AG08395 (cell line): ENCODE measurements at places on chromosomes 11 and 22.

- DNase-seq: no peak
These were observed 15.1 kb downstream of the CDPF1 start for GRCh38 chr22:46234969-46235368.

DNA sequence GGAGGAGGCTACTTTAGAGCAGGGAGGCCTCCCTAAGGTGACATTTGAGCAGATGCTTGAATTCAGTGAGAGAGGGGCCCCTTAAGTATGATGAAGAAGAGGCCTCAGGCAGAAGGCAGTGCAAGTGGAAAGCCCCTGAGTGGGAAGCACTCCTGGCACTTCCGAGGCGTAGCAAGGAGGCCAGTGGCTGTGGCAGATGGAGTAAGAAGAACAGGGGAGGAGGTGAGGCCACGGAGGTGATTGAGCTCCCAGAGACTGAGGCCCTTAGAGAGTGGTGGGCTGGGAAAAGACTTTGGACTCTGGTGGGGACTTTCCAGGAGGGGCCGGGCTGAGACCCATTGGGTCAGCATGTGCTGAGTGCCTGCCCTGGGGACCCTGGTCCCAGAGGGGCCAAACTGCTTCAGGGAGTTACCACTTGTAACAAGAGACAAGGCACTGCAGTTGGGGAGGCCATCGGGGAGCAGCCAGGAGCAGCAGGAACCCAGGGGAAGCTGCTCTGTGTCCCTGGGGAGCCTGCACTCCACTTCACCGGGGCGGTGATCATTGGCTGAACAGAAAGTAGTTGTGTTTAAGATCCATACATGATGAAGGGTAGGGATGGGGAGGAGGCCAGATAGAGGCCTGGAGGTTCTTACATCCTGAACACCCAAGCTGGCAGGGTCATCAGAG lies 2.5 kb upstream of the CENPM start:
- DNase-seq: no peak

DNA sequence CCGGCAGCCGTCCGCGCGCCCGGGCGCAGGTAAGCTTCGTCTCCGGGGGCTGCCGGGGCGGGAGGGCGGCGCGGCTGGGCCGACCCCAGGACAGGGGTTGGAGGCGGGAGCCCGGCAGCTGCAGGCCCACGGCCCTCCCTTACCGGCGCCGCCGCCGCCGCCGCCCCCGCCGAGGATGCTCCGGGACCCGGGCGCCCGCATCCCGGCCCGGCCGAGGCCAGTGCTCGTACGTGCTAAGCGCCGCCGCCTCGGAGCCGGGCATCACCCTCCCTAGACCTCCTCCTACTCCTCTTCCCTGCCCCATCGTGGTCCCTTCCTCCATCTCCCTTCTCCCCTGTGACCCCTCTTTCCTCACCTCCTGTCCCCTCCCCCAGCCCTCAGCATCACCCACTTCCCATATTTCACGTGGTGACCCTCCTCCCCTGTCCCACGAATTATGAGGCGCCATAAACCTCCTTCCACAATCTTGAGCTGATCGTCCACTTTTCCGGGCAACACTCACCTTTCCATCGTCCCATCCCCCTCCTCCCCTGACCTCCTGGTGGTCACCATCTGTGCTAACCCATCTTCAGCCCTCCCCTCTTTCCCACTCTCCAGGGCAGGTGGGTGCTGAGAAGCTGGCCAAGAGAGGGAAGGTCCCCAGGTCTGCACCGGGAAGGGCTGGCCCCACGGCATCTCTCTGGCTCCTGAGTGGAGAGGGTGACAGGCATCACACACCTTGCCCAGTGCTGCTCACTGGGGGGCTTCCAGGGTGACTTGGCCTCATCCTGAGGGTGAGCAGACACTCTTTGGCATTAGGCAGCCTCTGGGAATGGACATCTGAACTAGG lies 612 bp downstream of the ASPHD2 start:
- DNase-seq: no peak

- DNase-seq: no peak
These were observed 301.8 kb upstream of the MTNR1B start for GRCh38 chr11:92667486-92668152.

GRCh38 chr22:35991168-35991567 lies 37.5 kb downstream of the RBFOX2 start:
- no peak for DNase-seq
